Hippocampal formation (tissue), 2 donors: ENCODE measurements at places on chromosomes 2 and 18.

GRCh38 chr2:20649576-20649975 lies 1.3 kb downstream of the HS1BP3 start:
- no peak for DNase-seq

DNA sequence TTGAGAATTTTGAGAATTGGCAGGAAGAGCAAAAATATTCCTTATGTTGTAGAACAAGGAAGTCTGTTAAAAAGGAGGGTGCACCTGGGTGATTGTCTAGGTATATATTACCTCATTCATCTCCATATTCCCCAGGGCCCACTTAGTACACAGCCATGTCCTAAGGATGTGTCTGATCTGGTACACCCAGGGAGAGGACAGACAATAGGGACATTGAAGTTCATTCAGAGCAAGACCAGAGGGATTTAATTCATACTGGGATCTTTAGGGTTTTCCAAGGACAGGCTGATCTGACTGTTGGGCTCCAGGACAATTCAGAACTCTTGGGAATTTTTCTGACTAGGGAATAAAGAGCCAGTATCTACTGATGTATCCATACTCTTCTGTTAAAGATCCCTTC lies 112.1 kb downstream of the PHLPP1 start:
- no peak for DNase-seq

DNA sequence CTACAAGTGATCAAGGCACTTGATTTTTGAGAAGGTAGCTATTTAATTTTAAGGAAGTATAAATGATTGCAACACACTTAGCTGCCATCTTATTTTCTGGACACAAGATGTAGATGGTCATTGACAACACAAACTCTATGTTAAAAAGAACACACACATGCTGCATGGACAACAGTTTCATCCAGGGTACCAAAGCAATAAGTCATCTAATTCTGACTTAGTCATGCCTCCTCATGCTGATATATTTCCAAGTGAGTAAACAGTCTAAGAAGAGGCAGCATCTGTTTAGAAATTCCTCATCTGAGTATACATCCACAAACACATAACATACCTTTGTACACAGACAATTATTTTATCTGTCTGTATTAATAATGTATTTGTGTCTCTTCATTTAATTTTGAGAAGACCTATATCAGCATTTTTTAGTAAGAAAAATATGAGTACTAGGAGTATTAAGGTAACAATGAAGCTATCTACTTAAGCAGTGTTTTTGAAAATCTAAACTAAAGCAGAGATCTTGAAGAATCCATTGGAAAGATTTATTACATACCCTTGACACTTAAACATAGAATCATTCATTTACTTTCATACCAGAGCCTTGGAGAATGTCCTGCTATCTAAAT lies 84.9 kb downstream of the SCN1A start:
- no peak for DNase-seq

- DNase-seq, result no peak
Measured at GRCh38 chr2:237365671-237366070, 48.3 kb downstream of the COL6A3 start.

- DNase-seq, result no peak
Measured at GRCh38 chr2:27025281-27025800, 7.4 kb upstream of the TMEM214 start.

DNA sequence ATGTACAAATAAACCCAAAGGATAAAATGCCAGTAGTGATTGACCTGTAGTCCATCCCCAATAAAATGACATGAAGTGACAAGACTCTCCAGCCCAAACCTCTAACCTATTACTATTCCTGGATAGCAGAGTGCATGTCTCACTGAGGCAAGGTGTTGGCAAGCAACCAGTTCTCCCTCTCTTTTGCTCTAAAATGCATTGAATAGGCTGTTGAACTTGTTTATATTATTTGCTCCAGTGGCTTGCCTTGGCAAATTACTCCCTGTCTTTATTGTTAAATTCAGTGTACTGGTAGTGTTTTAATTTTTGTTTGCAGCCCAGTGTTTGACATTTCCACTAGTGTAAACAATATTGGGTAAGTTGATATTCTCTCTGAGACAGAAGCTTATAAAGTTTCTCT lies 70.5 kb downstream of the CSRNP3 start:
- DNase-seq, result no peak

DNA sequence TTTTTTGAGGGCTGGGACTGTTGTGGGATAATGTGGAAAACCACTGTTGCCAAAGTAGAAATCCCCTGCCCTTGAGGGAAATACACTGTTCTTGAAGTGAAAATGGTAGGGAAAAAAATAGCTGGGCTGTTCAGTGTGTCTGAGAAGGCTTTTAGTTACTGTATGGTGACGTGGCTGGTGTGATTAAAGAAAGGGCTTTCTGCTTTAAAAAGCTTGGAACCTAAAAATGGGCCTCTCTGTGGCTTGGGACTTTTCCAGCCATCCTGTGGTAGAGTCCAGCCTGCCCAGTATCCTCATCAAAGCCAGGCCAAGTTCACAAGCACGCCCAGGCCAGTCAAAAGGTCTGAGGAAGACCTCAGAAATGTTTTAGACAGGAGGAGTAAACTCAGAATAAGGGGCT lies 6.8 kb downstream of the MGAT5 start:
- no peak for DNase-seq

- no peak for DNase-seq
Measured at GRCh38 chr18:57900906-57901435, 97.9 kb upstream of the ATP8B1 start.

DNA sequence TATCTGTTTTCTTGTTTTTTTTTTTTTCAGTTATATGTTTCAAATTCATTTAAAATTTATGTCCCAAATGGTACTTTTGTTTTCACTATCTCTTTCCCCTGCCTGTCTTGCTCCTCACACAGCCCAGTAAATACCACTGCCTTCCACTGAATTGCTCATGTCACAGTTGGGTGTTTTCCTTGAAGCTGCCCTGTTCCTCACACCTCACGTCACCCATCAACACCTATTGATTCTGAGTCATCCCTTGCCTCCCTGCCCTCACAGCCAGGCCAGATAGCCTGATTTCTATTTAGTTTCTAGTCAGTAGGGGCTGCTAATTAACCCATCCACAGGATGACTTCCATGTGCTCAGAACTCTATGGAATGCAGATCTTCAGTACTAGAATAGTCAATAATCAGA lies 25.3 kb downstream of the FSHR start:
- DNase-seq, result no peak

DNA sequence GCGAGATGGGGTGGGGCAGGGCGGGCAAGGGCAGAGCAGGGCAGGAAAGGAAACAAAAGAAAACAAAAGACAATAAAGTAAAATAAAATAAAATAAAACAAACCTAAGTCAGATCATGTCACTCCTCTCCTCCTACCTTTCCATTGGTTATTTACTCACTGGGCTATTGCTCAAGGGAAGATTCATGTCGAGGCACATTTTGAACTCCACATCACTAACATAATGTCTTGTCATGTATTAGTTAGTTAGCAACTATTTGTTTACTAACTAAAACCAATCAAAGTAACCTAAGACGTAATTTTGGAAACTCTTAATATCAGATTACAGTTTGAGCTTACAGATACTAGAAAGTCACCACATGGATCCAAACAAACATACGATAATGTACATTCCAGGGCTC lies 2.2 kb downstream of the C1D start:
- DNase-seq, result no peak

DNA sequence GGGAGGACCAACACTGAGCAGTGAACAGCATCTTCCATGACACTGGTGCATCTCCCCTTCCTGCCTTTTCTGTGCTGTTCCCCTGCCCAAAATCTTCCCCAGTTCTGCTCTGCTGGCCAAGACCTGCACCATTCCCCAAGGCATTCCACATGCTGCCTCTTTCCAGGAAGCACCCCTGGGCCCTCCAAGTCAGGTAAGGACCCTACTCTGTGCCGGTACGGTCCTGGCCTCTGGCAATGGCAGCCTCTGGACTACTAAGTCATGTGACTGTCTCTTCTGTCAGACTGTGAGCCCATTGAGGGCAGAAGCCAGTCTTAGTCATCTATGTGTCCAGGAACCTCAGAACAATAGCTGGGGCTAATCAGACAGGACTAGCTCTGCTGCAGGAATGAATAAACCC lies 282.0 kb downstream of the MYCN start:
- no peak for DNase-seq

- DNase-seq, result peak; percentile 41
Measured at GRCh38 chr18:10404168-10404567, 50.3 kb upstream of the APCDD1 start.

GRCh38 chr18:67577386-67577785 lies 60.9 kb upstream of the DSEL start:
- no peak for DNase-seq

- no peak for DNase-seq
Measured at GRCh38 chr2:66080127-66080526, 354.8 kb upstream of the MEIS1 start.

- no peak for DNase-seq
Measured at GRCh38 chr2:180653481-180653880, 326.9 kb upstream of the UBE2E3 start.

DNA sequence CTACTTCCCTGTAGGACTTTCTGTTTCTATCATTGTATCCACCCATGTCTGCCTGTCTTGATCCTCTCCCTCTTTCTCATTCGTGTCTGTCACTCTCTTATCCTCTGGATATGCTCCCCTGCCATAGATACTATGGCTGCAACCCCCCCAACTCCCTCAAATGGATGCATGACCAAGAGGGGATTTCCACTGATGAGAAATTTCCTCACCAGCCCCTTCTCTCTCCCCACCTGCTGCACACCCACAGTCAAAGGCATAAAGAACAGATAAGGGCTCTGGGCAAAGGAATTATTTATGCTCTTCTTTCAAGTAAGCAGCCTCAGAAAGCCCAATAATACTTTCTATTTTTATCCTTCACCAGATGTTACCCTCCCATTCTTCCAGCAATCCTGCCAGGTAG lies 121.3 kb downstream of the FOXI3 start:
- no peak for DNase-seq

GRCh38 chr2:7835693-7836680 lies 845.9 kb upstream of the ID2 start:
- DNase-seq, result no peak

- DNase-seq, result no peak
Measured at GRCh38 chr2:100418406-100418962, 1.0 kb upstream of the CHST10 start.

DNA sequence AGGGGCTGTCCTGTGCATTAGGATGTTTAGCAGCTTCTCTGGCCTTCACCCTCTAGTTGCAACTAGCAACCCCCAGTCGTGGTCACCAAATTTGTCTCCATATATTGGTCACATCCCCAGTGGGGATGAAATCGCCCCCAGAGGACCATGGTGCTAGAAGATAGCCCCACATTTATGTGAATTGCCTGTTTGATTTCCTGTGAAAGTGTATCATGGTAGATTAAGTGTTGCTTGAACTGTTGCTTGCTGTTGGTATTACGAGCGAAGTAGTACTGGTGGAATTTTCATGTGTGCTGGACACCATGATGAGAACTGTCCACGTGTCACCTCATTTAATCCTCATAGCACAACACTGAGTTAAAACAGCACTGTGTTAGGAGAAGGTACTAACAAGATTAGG lies 59.4 kb downstream of the TSPYL6 start:
- no peak for DNase-seq

GRCh38 chr2:191758518-191759507 lies 80.9 kb downstream of the NABP1 start:
- no peak for DNase-seq

GRCh38 chr2:129059476-129059875 lies 740.8 kb upstream of the HS6ST1 start:
- no peak for DNase-seq

GRCh38 chr2:230085201-230085600 lies 16.5 kb upstream of the SLC16A14 start:
- no peak for DNase-seq

DNA sequence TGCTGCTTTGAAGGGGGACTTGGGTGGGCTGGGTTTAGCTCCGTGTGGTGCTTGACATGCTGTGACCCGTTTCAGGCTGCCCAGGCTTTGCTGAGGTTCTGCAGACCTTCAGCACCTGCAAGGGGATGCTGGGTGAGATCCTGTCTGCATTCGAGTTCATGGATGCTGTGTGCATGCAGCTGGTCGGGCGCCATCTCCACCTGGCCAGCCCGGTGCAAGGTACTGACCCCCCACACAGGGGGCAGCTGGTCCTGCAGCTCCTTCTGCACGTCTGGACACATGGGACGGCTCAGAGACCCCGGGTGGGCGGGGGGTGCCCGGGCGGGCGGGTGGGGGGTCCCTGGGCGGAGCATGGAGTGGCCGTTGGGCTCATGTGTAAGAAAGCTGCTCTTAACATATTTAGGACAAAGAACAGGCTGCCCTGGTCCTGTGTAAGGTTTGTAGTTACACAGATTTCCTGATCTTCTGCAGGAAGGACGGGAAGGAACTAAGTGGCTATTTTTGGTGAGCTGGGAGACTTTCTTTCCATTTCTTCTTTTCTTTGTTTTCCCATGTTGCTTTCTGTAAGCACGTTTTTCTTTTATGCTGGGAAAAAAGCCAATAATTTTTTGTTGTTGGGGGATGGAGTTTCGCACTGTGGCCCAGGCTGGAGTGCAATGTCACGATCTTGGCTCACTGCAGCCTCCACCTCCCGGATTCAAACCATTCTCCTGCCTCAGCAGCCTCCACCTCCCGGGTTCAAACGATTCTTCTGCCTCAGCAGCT lies 15.8 kb downstream of the D2HGDH start:
- DNase-seq, result no peak

- DNase-seq, result no peak
Measured at GRCh38 chr2:235224410-235224809, 269.4 kb upstream of the AGAP1 start.

GRCh38 chr18:8367217-8367988 lies 241.8 kb upstream of the RAB12 start:
- DNase-seq, result peak; percentile 44

- DNase-seq, result no peak
Measured at GRCh38 chr18:36064027-36064808, 3.1 kb downstream of the RPRD1A start.

DNA sequence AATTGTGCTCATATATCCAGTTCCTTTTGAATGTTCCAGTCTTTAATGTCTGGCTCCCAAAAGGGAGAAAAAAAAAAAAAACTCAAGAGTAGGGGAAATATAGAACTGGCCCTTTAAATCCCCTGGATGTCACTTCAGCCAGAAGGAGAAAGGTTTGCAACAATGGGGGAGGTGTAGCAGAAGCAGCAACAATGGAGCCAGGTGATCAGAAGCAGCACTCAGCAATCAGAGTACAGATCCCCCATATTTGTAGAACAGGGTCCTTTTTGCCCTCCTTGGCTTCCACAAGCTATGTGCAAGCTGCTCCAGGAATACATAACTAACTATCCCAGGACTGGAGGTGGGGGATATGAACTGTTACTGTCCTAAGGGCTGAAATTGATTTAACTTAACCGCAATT lies 25.8 kb upstream of the ZNF397 start:
- DNase-seq, result no peak

- no peak for DNase-seq
Measured at GRCh38 chr18:3528231-3528630, 78.3 kb downstream of the TGIF1 start.

DNA sequence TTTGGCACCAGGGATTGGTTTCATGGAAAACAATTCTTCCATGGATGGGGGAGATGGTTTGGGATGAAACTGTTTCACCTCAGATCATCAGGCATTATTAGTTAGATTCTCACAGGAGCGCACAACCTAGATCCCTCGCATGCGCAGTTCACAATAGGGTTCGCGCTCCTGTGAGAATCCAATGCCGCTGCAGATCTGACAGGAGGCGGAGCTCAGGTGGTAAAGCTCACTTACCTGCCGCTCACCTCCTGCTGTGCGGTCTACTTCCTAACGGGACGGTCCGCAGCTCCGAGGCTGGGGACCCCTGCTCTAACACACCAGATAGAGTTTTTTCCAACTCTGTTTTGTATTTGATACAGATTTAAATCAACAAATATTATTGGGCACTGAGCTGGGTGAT lies 286.5 kb downstream of the MTX2 start:
- no peak for DNase-seq

GRCh38 chr2:36173760-36174404 lies 181.7 kb upstream of the CRIM1 start:
- DNase-seq, result no peak

GRCh38 chr2:136019825-136020224 lies 34.4 kb upstream of the DARS1 start:
- no peak for DNase-seq
